ENCODE measurements at places on chromosomes 5 and 9.

GRCh38 chr5:115510145-115510645, 34.4 kb downstream of the FEM1C start:
- DNase-seq: no peak

- DNase-seq: no peak
Observed at GRCh38 chr5:160479926-160480325, 58.3 kb downstream of the PTTG1 start.

- no peak for DNase-seq
Observed at GRCh38 chr5:56856541-56857178, 41.3 kb downstream of the MAP3K1 start.

DNA sequence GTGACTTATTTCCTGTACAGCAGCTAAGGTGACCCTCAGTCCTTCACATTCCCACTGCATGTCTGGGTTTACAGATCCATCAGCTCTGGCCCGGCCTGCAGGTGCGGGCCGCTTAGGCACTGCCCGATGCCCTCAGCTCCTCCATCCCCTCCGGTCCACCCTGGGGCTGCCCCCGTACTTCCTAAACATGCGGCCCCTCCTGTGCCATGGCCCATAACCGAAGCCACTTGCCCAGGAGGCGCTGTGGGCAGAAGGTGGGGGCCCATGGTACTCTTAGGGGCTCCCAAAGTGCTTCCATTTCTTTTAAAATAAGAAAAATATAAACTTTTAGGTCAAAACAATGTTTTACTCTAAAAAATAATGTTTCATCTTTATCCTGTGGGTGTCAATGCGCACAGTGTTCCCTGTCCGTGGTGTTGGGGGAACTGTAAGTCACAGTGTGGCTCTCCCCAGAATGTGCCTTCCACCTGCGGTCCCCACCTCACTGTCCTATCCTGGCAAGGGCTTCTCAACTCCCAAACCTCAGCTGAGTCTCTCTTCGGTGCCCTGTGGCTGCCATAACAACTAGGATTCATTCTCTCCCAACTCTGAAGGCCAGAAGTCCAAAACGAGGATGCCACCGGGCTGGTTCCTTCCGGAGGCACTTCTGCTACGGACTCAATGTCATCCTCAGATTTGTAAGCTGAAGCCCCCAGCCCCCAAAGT, 132.7 kb upstream of the LPCAT1 start:
- DNase-seq: no peak

GRCh38 chr5:152688561-152689249, 283.6 kb upstream of the NMUR2 start:
- DNase-seq: no peak

GRCh38 chr9:14278291-14278721, 35.6 kb downstream of the NFIB start:
- DNase-seq: no peak

- DNase-seq: no peak
Observed at GRCh38 chr9:27755846-27756245, 182.6 kb upstream of the C9orf72 start.

DNA sequence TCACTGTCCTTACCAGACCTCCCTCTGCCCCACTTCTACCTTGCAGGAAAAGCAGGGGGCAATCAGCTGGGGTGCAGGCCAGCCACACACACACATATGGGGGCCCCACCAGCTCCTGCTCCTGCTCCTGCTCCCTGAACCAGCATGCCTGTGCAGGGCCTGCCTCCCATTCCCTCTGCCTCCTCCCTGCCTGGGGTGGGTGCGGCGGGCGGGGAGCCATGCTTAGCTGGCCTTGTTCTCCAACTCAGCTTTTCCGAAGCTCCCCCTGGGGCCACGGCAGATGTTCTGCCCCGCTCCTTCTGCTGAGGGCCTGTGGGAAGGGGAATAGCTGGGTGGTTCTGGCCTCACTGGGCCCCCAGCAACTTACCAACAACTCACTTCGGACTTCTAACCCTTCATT, 89.8 kb downstream of the ZNF354C start:
- DNase-seq: no peak

DNA sequence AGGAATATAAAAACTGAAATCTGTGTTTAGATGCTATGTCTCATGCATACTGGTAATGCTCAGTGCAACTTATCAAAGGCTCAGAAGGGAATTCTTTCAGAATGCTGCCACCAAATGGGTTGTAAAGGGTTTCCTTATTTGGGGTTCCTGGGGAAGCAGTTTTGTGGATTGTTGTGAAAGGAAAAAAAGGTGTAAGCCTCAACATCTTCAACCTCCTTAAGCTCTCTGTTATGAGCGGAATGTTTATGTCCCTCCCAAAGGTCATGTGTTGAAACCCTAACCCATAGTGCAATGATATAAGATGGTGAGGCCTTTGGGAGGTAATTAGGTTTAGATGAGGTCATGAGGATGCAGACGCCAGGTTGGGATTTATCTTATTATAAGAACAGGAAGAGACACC, 41.6 kb downstream of the GNA14 start:
- DNase-seq: no peak

- DNase-seq: no peak
Observed at GRCh38 chr5:142145106-142145900, 36.7 kb downstream of the NDFIP1 start.

GRCh38 chr5:10311595-10312425, 4.1 kb upstream of the CMBL start:
- DNase-seq: no peak

DNA sequence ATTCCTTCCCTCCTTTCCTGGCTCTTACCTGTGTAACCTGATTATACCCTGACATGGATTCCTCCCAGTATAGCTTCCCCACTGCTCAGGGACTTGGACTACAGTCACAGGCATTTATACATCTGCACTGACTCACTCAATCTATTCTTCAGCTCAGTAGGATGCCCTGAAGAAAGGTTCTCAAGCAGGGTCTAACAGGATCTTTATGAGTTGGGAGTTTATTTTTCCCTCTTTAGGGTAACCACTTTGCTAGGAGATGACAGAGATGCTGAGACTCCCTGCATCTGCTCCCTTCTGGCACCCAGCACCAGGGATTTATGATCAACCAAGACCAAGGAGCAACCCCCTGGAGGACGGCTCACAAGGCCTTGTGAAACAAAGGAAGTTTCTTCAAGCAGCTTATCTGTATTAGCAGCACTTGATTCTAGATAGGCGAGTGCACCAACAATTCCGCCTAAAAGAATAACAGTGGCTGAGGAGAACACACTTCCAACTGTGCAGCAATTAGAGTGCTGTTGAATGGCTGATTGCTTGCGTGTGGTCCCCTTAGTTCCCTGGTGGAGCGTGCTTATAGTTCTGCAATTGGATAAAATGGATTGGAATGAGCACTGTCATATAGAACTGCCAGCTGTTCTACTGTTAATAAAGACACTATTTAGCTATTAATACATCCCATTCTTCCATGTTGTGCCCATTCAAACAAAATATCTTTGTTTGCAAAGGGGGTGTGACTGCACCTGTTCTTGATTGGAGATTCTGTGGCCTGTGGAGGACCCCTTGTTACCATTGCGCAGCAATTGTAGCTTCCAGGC, 482.6 kb downstream of the ZNF608 start:
- DNase-seq: no peak

DNA sequence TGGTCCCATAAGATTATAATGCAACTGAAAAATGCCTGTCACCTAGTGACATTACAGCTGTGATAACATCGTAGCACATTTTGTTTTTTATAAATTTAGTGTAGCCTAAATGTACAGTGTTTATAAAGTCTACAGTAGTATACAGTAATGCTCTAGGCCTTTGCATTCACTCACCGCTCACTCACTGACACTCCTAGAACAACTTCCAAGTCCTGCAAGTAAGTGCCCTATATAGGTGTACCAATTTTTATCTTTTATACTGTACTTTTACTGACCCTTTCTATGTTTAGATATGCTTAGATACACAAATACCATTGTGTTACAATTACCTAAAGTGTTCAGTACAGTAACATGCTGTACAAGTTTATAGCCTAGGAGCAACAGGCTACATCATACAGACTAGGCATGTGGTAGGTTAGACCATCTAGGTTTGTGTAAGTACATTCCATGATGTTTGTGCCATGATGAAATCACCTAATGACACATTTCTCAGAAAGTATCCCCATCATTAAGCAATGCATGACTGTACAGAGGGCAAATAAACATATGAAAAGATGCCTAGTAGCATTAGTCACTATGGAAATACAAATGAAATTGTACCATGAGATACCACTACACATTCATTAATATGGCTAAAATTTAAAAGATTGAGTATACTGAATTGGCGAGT, 127.6 kb downstream of the TRPM6 start:
- DNase-seq: no peak

DNA sequence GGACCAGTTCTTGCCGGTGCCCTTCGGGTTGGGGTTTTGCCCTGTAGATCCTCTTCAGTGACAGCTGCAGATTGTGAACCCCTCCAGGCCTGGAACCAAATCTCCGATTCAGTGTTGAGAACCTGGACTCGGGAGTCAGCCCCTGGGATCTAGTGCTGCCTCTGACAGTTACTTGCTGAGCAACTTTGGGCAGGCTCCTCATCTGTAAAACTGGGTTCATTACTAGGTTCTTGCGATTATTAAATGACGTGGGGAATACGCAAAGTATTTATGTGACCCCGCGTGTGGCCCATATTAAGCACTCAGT, 600 bp downstream of the ERCC6L2 start:
- no peak for DNase-seq

DNA sequence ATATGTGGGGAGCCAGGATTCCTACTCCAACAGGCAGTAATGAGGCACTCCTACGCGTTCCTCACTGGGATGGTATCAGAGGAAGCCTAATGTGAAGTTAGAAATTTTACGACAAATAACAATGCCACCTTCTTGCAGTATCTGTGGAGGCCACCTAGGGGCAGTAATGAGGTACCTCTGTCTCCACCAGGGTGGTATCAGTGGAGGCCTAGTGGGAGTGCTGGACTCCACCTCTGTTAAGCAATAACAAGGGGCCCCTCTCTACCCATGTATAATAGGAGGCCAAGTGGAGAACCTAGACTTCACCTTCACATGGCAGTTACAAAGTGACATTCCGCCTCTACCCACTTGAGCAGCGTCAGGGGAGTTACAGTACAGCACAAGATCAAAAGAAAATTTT, 147.9 kb downstream of the PLPPR1 start:
- no peak for DNase-seq

GRCh38 chr9:90948156-90948555, 146.5 kb downstream of the SYK start:
- DNase-seq: no peak

- no peak for DNase-seq
Observed at GRCh38 chr9:105341434-105342146, 97.1 kb downstream of the SLC44A1 start.

DNA sequence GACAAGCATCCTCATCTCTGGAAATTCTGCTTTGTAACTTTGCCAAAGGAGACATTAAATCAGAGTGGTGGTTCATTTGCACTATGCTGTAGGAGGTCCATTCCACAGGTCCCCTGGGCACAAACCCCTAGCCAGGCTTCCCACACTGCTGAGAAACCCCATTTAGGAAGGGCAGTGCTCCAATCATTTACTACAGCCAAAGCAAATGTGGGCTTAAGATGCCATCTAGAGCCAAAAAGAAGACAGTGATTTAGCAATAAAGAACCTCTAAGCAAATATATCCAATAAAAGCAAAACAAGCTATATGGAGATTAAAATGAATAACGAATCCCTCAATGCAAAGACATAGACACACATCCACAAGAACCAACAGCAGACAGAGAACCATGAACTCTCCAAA, 129.0 kb upstream of the ALDH1B1 start:
- DNase-seq: no peak

- DNase-seq: peak; percentile 2
Observed at GRCh38 chr5:100667161-100667630, 132.0 kb downstream of the FAM174A start.

GRCh38 chr5:159800131-159800840, 116.0 kb upstream of the ADRA1B start:
- DNase-seq: no peak

GRCh38 chr5:124876983-124877382, 130.5 kb upstream of the ZNF608 start:
- no peak for DNase-seq

GRCh38 chr9:135461936-135462335, 17.6 kb upstream of the PPP1R26 start:
- no peak for DNase-seq

DNA sequence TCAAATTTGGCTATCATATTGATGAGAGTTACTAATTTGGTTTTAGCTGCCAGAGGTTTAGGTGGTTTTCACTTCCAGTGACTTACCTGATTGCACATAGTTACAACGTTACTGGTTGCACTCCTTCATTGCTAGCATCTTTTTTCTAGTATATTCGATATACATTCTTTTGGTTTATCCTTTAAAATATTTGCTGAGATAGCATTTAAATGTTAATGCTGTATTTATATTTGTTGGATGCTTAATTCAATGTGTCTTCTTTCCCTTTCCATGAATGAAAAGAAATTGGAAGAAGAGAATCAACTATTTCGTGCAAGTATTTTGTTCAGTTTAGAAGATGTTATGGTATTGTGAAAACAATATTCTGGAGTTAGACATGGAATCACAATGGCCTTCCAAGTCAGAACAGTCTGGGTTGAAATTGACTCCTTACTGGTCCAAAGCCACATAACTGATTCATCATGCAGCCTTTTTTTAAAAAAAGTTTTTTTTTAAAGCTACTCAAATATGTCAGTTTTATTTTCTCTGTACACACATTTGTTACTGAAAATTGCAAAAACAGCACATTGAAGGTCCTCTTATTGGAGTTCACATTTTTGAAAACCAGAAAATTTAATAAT, 2.2 kb downstream of the SPIN1 start:
- DNase-seq: no peak

GRCh38 chr9:96383165-96383942, at the start of gene SLC35D2:
Gene SLC35D2 (minus strand): TSS chr9:96383711. CDS start chr9:96383634, 77 bp downstream.
- no peak for DNase-seq

GRCh38 chr9:129584136-129584535, 36.8 kb downstream of the C9orf50 start:
- peak; percentile 59 for DNase-seq

GRCh38 chr5:110973510-110973909, 98.0 kb upstream of the TSLP start:
- DNase-seq: no peak

GRCh38 chr5:132258102-132259068, 889 bp downstream of the PDLIM4 start:
- DNase-seq: no peak

- no peak for DNase-seq
Observed at GRCh38 chr9:22855980-22856379, 409.4 kb downstream of the DMRTA1 start.

DNA sequence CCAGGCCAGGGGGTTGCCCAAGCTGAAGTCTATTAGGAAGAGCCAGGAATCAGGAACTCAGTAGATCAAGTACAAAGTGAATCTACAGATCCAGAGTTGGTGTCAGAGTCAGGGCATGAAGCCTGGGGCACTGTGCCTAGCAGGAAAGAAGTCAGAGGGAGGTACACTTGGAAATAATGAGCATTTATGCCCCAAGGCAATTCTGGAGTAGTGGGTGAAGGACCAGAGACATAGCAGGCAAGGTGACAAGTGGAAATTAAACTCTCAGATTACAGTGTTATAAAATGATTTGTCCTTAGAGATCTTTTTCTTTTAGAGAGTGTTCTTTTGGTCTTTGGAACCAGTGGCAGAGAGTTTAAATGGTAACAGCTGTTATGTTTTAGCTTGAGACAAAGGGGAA, 138.0 kb downstream of the ADAMTSL1 start:
- no peak for DNase-seq

GRCh38 chr5:95599252-95599651, 20.6 kb upstream of the GPR150 start:
- DNase-seq: no peak

Data from KG1 (cell line).